Fibroblast of the conjunctiva (primary cell): ENCODE measurements at places on chromosomes 2 and 18.

GRCh38 chr2:219175928-219176817 is 552 bp downstream of the CNPPD1 start:
- DNase-seq: no peak

DNA sequence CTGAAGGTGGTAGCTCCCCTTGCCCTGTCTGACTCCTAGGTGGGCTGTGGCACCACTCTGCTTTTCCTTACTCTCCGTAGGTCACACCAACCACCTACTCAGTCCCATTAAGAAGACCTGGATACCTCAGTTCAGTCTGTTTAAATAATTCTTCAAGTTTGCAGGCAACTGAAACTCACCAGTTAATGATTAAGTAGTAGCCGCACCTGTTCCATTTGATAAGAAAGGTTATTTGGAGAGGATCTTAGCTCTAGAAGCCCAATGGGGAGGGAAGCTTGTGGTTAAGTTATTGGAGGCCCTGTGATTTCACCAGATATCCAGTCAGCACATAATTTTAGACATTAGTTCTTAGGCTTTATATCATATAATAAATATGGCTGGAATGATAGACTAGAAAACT is 1193.0 kb downstream of the DPP10 start:
- DNase-seq: no peak

DNA sequence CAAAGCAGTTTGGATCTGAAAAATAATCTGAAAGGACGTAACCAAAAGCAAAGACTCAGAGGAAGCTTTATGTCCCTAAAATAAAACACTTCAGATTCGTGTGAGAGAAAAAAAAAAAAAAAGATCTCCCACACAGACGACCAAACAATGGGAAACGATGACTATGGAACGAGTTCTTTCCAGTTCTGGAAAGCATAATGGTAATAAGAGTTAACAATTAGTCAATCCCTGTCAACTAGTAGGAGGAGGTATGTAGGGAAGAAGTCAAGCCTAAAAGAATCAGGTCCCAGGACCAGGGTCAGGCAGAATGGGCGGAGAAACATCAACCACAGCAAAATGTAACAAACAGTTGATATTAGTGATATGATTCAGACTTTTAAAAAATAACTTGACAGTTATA is 170.3 kb upstream of the SETBP1 start:
- no peak for DNase-seq

- DNase-seq: peak; percentile 55
Measured at GRCh38 chr18:26383454-26384270, 157.4 kb downstream of the TAF4B start.

- DNase-seq: no peak
Measured at GRCh38 chr2:23843051-23843976, 83.6 kb downstream of the ATAD2B start.

DNA sequence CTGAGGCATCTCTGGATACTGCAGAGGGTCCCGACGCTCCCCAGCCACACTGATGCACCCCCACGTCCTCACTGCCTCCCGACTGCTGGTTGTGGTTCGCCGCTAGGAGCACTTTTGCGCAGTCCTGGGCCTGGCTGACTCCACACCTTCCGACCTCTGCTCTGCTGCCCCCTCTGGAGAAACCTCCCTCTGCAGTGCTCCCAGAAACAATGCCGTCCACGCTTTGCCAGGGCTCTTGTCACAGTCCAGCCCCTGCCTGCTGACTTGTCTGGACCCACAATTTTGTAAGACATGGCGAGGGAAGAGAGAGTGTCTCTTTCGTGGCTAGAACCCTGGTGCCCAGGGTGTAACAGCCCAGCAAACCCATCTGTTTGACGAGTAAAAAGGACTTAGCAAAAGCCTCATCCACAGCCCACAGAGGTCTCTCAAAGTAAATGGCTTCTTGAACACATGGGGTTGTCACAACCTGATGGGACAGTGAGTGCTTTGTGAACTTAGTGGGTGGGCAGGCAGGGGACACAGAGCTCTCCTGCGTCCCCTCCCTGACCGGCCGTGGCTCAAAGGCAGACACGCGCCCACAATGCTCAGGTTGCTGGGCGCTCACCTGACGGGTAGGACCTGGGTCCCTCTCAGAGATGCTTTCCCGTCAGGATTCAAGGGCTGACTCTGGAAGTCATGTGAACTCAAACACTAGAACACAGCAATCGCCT is 4.0 kb downstream of the COPS9 start:
- DNase-seq: no peak

- no peak for DNase-seq
Measured at GRCh38 chr2:64325477-64325851, 128.5 kb upstream of the LGALSL start.

DNA sequence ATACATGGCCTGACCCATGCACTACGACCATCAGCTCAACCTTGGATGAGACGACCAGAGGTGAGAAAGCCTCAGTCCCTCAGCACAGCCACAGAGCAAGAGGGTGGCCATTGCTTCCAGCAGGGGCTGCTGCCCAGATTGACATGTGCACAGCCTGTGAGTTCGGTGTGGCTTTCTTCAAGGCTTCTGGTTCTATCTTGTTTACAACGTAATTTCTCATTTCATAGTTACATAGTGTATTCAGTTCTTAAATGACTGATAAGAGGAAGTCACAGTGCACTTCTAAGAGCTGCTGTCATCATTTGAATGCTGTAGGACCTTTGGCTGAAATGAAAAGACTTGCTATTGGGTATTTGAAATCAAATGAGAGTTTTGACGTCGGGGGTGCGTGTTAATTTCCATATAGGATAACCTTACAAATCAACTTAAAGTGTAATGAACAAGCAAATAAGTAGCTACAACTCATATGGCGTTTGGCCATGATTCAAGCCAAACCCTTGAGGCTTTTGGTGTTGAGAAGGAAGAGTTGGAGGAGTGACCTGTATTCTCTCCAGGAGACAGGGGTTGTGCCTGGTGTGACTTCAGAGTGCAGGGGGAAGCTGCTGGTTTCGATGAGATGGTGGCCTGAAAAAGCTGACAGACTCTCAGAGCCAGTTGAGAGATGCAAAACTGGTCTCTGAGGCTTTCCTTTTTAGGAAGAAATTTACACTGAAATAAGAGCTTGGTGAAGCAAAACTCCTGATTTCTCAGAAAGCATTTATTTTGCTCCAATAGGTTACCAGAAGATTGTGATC is 51.0 kb downstream of the TSHZ1 start:
- no peak for DNase-seq
